Caudate nucleus (tissue), 63 donors: ENCODE measurements at places on chromosomes 2 and 18.

DNA sequence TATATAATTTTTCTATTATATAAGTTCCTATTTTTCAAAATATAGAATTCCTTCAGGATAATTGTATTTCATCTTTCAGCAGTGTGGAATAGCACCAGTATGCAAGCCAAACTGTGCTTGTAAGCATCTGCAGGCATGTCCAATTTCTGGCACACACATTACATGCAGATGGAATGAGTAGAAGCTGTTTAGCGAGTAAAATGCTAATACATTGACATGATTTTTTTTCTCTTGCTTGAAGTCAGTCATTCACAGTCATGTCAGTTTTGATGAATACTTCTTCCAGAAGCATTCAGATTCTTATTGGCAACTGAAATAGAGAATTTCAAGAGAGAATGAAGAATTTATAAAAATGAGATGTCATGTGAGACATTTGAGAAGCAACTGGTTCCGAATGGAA, 109.4 kb downstream of the CERS6 start:
- no peak for DNase-seq

GRCh38 chr2:186882511-186883071, 33.6 kb upstream of the ZSWIM2 start:
- no peak for DNase-seq

DNA sequence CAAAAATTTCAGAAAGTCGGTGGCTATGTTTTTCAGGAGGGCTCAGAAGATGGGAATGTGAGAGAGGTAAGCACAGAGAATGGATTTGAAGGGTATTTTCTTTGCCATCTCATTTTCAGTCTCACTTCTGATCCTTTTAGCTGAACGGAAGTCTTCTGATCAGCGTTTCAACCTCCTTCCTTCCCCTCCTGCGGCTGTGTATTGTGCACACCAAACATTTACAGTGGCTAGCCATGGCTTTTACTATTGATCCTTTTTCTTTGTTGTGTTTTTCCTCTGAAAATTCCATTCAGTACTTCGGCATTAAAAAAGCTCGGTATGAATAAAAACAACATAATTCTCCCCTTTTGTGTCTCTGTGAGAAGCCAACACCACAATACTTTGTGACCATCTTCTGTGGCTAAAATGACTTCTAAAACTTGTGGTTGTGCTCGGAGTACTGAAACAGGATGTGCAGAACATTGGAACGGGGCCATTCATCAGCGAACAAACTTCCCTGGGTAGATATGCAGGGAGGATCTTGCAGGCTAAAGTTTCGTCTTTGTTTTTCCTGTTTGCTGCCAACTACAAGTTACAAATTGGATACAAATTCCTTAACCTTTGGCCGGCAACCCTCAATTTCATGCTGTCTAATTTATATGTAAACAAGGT, 260.8 kb upstream of the FAM98A start:
- no peak for DNase-seq

GRCh38 chr18:75624869-75625268, 197.4 kb upstream of the SMIM21 start:
- DNase-seq: no peak

DNA sequence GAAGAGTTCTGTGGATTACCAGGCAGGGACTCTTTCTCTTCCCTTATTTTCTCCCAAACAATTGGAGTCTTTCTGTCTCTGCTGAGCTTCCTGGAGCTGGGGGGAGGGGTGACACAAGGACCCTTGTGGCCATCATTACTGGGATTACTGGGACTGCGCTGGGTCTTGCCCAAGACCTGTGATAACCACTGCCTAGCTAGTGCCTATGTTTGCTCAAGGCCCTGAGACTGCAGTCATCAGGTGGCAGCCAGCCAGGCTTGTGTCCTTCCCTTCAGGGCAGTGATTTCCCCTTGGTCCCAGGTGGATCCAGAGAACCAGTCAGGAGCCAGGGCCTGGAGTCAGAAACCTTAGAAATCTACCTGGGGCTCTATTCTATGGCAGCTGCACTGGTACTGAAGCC, 355.6 kb downstream of the PARD3B start:
- DNase-seq: no peak

GRCh38 chr18:7940971-7941370, 373.9 kb downstream of the PTPRM start:
- DNase-seq: no peak

DNA sequence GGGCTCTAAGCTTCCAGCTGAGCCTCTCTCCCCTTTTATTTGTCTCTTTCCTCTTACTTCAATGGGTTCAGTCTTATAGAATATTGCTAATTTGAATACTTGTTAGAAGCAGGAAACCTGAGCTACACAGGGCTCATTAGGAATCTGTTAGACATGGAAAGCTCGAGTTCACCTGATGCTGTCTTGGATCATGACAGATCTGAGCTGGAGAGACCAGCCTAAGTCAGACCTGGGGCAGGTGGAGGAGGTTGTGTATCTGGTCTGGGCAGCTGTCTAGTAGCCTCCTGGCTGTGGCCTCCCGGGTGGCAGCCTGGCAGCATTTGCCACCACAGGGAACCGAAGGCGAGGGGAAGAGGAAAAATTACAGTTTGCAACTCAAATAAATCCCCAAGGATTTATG, 185.9 kb downstream of the ICOS start:
- no peak for DNase-seq

GRCh38 chr2:96801786-96802595, 14.1 kb upstream of the CNNM3 start:
- DNase-seq: no peak

DNA sequence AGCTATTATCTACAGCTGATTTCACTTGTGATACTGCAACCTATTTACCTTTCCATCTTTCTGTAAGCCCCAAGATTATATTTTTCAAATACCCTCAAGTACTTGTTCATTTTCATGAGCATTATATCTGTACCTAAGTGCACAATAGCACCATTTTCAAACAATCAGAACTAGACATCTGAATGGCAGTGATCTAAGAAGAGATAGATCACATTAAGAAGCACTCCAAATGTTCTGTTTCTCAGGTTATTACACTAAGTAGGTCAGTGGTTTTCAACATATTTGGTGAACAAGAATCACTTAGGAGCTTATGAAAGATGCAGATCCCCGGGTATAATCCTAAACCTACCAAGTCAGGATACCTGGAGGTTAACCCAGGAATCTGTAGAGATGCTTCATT, 872.7 kb downstream of the DCDC2C start:
- no peak for DNase-seq

- no peak for DNase-seq
These were observed 119.0 kb downstream of the TRIB2 start for GRCh38 chr2:12835733-12836132.

GRCh38 chr18:76592981-76593381, 97.9 kb upstream of the ZNF516 start:
- DNase-seq: no peak

DNA sequence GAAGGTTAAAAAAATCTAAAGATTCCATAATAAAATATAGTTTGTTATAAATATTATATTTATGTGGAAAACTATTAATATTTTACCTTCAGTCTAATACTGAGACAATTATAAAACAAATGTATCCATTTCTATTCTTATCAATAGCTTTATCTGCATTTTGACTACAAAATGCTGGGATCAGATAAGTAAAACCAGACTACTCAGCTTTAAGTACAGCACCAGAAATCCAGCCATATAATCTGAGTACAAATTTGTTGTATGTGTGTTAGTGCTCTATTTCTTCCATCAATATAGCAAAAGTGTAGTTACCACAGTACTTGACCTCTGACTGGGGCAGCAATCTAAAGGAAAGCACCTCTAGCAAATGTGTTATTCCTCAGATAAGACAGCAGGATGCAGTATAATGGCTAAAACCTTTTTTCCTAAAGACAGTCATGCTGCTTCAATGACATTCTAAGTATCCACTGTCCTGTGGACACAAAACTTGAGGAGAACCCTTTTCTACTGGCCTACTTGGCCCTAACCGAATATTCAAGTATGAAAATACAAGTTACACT, 68.1 kb downstream of the OLA1 start:
- no peak for DNase-seq

DNA sequence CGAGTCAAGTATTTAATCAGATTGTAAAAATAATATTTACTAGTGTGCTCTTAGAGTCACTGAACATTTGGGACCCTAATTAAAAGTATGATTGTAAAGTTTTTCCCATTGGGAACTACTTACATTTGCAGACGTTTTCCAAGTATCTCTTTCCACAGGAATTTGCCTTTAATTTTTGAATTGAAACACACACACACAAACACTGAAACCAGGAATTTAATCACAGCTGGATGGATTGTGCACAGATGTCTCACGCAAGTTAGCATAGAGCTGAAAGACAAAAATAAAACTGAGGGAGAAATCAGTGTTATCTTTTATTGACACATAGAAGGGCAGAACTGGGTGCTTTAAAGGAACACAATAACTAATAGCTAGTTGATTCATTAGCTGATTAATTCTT, 230.7 kb downstream of the RND3 start:
- no peak for DNase-seq

DNA sequence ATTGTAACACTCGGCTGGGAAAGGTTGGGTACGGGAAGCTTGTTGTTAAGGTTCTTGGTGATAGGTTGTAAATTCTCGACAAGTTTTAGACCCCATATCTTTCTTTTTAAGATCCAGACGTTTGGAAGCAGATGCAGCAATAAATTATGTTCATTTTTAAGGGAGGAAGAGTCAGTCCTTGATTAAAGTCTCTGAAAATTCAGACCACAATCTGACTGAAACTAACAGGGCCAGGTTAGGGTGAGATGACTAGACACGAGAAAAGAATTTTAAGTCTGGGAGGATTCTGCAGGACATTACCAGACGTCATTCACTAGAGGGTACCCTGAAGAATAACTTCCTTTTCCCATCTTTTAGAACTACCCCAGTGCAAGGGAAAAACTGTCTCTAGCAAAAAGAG, 16.1 kb downstream of the WIPF1 start:
- DNase-seq: no peak

DNA sequence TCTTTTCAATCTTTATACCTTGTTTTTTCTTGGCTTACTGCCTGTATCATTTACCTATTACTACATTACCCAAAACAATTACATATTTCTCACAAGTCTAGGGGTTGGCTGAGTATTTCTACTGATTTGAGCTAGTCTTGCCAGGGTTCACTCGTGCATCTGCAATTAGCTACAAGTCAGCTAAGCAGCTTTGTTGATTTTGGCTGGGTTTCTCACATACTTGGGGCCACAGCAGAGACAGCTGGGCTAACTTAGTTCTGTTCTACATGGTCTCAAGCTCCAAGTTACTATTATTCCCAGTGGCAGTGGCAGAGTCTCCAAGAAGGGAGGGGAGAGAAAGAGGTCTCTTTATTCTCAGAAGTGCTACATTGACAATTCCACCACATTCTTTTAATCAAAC, 54.7 kb upstream of the SP5 start:
- no peak for DNase-seq

- DNase-seq: no peak
These were observed 126.6 kb downstream of the TMEM131 start for GRCh38 chr2:97868986-97869721.

DNA sequence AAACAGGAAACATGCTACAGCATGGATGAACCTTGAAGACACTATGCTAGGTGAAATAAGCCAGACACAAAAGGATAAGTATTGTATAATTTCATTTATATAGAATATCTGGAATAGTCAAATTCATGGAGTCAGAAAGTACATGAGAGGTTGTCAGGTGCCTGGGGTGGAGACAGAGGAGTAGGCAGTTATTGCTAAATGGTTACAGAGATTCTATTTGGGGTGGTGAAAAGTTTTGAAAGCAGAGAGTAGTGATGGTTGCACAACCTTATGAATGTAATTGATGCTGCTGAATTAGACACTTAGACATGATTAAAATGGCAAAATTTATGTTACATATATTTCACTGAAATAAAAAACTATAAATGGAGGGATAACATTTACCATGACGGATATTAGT, 197.4 kb downstream of the VAPA start:
- no peak for DNase-seq

- DNase-seq: peak; percentile 9
These were observed 37.4 kb downstream of the VAPA start for GRCh38 chr18:9951022-9951859.

GRCh38 chr18:76604108-76604934, 109.3 kb upstream of the ZNF516 start:
- DNase-seq: no peak

- DNase-seq: no peak
These were observed 590 bp upstream of the CCDC138 start for GRCh38 chr2:108786008-108786353.

DNA sequence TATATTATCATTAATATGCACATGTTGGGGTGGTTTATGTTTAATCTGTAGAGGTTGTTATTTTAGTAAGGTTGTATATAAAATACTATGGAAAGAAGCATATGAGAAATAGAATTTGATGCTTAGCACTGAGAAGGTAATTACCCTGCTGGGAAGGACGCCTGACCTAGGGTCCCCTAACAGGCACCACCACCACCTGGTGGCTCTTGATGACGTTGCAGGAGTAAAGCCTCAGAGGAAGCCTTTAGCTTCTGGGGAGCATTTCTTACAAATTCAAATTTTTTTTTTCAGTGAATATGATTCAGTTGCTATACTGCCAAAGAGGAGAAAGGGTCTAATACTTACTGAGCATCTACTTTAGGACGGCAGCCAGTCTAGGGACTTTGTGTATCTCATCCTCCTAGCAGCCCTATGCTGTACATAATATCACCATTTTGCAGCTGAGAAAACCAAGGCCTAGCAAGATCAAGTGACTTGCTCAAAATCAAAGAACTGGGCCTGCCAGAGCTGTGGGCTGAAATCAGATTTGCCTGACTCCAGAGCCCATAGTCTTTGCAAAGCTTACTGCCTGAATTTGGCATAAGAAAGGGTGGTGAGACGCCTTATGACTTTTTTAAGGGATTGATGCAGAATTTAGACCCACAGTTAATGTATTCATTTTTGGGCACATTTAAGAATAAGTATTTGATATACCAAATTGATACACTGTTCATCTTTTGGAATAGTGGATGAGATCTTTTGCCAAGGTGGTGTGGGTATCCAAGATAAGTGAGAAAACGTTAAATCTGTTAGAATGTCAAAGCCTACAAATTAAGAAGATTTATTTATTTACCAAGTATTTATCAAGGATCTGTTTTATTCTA, 78.8 kb upstream of the GAREM1 start:
- DNase-seq: no peak

DNA sequence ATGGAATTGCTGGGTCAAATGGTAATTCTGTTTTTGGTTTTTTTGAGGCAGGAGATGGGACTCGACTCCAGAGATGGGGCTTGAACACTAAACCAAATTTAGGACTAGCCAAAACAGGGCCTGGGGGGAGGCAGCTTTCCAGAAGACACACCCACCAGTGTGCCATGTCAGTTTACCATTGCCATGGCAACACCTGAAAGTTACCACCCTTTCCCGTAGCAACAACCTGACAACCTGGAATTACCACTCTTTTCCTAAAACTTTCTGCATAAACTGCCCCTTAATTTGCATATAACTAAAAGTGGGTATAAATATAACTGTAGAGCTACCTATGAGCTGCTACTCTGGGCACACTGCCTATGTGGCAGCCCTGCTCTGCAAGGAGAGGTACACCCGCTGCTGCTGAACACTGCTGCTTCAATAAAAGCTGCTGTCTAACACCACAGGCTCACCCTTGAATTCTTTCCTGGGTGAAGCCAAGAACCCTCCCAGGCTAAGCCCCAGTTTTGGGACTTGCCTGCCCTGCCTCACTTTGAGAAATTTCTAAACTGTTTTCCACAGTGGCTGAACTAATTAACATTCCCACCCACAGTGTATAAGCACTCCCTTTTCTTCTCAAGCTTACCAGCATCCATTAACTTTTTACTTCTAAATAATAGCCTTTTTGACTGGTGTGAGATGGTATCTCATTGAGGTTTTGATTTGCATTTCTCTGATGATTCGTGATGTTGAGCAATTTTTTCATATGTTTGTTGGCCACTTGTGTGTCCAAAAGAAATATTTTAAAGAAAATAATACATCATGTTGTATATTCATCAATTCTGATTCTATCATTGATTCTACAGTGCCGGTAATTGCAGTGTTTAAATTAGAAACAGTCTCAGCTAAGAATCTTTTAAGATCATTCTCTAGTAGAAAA, 10.6 kb downstream of the CDK15 start:
- DNase-seq: no peak
